ENCODE measurements at places on chromosomes 7 and 10.

DNA sequence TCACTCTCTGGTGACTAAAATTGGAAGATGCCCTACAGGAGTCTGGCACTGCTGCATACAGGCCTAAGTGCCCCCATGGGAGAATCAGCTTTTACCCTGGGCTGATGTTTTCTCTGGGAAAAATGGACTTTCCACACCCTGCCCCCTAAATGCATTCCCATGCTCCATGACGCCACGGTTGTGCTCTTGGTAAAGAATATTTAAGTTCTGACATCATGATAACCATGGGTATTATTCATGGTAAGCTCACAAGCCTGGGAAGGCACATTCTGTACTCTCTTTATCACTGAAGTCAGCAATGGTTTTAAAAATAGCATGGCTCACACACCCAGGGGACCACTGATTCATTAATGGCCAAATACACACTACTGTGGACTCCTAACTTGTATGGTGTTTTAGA is 43.4 kb downstream of the HIPK2 start:
- peak; percentile 64 for DNase-seq

- no peak for DNase-seq
Observed at GRCh38 chr10:51030480-51030879, 43.8 kb upstream of the PRKG1 start.

GRCh38 chr10:78891741-78892140 is 177.0 kb upstream of the ZMIZ1 start:
- DNase-seq, result no peak

GRCh38 chr10:63217120-63217605 is 84.0 kb downstream of the NRBF2 start:
- peak; percentile 33 for DNase-seq

GRCh38 chr10:132497861-132498561 is 39.6 kb upstream of the INPP5A start:
- DNase-seq, result no peak

- peak; percentile 72 for DNase-seq
Observed at GRCh38 chr7:50418086-50418515, 32.0 kb downstream of the FIGNL1 start.

GRCh38 chr7:44172803-44173424 is 16.3 kb downstream of the GCK start:
- no peak for DNase-seq

DNA sequence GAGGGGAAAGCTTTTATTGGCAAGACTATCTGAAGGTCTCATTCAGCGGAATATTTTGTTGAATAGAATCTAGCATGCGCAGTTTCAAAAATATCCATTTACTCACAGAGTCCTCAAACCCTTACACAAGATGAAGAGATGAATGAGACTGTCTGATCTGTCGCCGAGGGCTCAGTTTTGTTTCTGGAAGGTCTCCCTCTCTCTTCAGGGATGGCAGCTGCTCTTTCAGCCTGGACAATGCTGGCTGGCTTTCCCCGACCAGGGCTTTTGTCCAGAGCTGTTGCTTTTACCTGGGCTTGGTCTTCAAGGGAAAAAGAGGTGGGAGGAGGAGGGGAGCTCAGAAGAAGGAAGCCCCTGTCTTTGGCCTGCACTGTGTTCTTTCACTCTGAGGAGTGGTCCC is 81.9 kb upstream of the BTBD16 start:
- no peak for DNase-seq

All from HFFc6 (cell line).